ENCODE measurements at places on chromosomes 3 and 15.

DNA sequence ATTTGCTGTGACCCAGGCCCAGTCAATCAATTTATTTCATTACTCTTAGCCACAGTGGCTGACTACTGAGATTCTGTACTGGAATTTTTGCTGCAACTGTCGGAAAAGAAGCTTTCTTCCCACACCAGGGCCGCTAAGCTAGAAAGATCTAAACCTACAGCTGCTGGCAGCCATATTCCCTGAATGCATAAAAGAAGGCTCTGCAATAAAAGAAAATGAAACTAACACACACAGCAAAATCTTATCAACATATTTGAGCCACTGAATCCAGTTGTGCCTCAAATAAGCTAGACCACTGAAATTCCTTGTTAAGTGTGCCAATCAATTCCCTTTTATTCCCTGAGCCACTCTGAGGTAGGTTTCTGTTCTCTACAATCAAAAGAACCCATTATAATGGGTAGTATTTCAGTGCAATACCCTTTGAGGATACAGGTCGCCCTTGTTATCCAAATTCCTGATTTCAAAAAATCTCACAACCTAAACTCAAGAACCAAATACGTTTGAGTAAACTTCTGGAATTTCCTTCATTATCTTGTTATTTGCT lies 60.3 kb downstream of the MYO9A start:
- H3K4me1 ChIP-seq = peaks cover 6% of the 10 kb centered on the region
- DNase-seq = no peak
- H3K27ac ChIP-seq = no peak overlapping the region

GRCh38 chr3:52190294-52191074 lies 7.5 kb upstream of the ALAS1 start:
- H3K27me3 ChIP-seq = no peaks in the 10 kb centered on the region
- DNase-seq = peak; percentile 76
- H3K27ac ChIP-seq = no peak overlapping the region
- H3K4me3 ChIP-seq = no peak overlapping the region
- H3K4me1 ChIP-seq = no peaks in the 10 kb centered on the region

DNA sequence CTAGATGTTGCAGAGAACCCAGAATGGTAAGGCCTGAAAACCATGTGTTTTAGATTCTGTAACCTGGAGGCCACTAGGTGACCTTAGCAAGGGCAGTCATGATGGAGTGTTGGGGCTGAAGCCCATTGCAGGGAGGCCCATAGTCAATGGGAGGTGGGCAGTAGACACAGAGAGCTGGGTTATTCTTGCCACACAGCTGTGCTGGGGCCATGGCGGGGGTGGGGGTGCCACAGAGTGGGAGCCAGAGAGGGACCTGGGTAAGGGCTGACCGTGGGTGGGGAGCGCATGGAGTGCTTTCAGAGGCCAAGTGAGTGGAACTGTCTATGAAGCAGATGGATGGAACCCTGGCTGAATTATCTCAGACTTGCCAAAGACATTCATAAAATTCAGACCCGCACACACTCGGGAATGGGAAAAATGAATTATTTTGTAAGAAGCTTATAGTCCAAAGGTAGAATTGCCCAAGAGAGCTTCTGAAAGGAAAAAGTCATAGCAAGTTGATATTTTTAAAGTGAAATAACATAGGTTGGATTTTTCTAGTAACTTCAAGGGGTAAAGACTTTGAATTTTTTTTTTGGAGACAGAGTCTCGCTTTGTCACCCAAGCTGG lies 53.9 kb downstream of the SMAD3 start:
- H3K27ac ChIP-seq = no peak overlapping the region
- no peaks in the 10 kb centered on the region for H3K36me3 ChIP-seq
- H3K27me3 ChIP-seq = no peaks in the 10 kb centered on the region
- no peak for DNase-seq

DNA sequence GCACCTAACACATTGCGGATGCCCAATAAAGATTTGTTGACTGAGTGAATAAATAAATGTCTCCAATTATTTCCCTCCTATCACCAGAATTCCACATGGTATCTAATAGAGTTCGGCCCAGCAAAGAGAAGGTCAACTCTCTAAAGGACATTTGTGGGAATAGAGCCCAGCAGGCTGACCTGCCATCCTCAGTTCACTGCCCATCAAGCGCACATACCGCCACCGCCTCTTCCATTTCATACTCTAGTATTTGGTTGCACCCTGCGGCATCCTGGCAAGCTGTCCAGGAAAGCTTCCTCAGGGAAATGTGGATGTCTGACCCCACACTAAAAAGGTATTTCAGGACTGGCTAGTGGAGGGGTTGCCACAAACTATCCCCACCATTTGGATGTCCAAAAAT lies 29.8 kb upstream of the DLG1 start:
- H3K36me3 ChIP-seq = no peaks in the 10 kb centered on the region
- DNase-seq = no peak
- no peaks in the 10 kb centered on the region for H3K27me3 ChIP-seq
- H3K27ac ChIP-seq = no peak overlapping the region
- no peaks in the 10 kb centered on the region for H3K4me1 ChIP-seq

DNA sequence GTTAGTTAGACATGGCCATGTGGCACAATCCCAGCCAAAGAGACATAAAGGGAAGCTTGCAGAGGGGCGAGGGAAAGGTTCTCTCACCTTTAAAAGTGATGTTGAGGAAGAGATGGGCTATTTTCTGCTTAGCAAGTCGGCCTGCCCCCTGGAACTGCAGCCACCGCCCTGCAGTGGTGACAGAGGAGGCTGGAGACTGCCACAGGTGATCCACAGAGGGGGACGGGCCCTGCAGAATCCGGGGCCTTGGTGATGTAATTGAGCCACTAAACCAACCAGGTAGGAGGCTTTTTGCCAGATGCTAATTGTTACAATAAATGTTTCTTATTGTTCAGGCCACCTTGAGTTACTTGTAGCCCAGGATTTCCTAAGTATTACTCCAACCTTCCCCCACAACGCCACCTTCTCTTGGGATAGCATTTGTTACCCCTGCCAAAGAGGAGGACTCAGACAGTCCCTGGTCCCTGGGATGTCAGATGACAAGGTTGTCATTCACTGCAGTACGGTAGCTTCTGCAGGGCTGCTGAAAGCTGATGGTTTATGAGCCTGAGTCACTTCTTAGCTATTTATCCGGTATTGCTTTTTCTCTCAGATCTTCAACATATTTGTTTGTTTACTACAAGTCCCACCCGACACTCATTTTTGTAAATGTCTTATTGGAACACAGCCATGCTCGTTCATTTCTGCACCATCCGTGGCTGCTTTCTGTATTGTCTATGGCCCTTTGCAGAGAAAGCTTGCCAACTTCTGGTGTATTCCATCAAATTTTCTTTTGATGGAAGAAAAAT lies 63.3 kb upstream of the SEC61A1 start:
- no peak overlapping the region for H3K4me3 ChIP-seq
- DNase-seq = no peak
- no peaks in the 10 kb centered on the region for H3K27me3 ChIP-seq
- no peak overlapping the region for H3K27ac ChIP-seq

- no peaks in the 10 kb centered on the region for H3K27me3 ChIP-seq
- H3K4me3 ChIP-seq = no peak overlapping the region
- DNase-seq = no peak
- H3K27ac ChIP-seq = peak overlapping the region; percentile 32
- H3K4me1 ChIP-seq = peaks cover 12% of the 10 kb centered on the region
Observed at GRCh38 chr3:149534671-149535332, 60.3 kb downstream of the TM4SF4 start.

GRCh38 chr3:34678575-34678974 lies 880.1 kb downstream of the PDCD6IP start:
- no peaks in the 10 kb centered on the region for H3K36me3 ChIP-seq
- no peak overlapping the region for H3K4me3 ChIP-seq
- no peaks in the 10 kb centered on the region for H3K27me3 ChIP-seq
- H3K27ac ChIP-seq = no peak overlapping the region
- no peaks in the 10 kb centered on the region for H3K4me1 ChIP-seq

DNA sequence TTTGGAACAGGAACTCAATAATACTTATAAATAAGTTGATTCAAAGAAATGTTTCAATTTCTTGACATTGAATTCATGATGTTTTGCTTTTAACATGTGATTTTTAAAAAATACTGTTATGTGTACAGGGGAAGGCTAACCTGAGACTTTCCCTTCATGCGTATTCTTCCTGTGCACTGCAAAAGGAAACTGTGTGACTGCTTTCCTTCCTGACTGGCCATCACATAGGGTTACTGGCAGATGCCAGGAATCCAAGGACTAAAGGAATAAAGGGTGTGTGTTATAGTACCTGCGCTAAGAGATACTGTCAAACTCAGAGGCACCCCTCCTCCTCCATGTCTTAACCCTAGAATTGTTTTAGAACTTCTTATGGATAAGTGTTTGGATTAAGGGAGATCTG lies 236.0 kb downstream of the UBE2E2 start:
- no peaks in the 10 kb centered on the region for H3K27me3 ChIP-seq
- H3K36me3 ChIP-seq = no peaks in the 10 kb centered on the region
- peaks cover 4% of the 10 kb centered on the region for H3K4me1 ChIP-seq
- H3K4me3 ChIP-seq = no peak overlapping the region
- DNase-seq = no peak
- no peak overlapping the region for H3K27ac ChIP-seq
